Left hindlimb (tissue), 1 donor: ENCODE measurements at places on chromosomes 16 and 17.
A peak's percentile ranks its signal among the peaks of the same experiment; 100 is the strongest.

DNA sequence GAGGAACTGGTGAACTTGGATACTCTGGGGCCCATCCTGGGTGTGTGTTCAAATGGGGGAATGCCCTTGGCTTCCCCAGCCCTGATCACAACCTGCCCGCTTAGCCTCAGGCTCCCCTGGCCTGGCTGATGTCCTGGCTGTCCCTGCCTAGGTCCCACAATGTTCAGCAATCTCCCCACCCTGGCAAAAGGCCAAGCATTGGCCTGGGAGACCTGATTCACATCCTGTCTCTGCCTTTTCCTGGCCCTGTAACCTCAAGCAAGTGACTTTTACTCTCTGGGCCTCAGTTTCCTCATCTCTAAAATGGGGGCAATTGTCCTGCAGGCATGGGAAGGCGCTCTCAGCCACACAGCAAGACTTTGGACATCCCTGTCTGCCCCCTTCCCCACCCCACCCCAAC is 14.4 kb downstream of the CPNE2 start:
- no peak for DNase-seq

- DNase-seq = peak; percentile 51
Observed at GRCh38 chr17:49022391-49022941, 25.3 kb downstream of the IGF2BP1 start.

GRCh38 chr16:54957403-54958166 is 26.9 kb downstream of the IRX5 start:
- DNase-seq = no peak

DNA sequence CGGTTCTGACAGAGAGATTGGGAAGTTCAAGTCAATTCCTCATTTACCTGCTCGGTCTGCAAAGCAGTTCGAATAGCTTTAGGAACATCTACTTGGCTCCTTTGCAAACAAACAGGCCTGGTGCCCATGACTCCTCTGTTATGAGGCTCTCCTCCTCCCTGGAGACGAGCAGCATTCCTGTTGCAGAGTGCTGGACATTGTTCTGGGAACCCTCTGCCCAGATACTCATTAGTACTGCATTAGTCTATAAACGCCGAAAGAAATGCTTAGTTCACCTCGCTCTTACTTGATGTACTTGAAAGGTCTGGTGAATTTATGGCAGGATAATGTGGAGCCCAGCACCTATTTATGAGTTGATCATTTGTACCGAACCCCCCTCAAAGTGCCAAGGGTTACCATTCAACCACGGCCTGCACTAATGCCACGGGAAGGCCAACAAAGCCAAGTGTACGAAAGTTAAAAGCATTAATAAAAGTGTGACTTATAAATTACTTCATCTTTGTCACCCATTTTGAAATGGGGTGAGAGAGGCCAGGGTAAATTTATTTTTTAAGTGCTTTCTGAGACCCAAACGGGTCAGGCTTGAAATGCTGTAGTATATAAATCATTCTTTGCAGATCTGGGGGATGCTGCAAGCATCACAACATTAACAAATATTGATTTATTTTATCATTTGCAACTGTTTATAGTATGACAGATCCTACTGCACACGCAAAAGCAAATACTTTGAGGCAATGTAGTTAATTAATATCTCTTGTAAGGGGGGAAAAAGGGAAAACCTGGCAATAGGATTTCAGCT is 478.9 kb upstream of the PSMD7 start:
- no peak for DNase-seq
